ENCODE measurements at places on chromosomes 13 and 19. TPM values are rescaled to one million over a fixed set of nuclear protein-coding genes. Genes with fewer than 3 reads are reported as not detected.

DNA sequence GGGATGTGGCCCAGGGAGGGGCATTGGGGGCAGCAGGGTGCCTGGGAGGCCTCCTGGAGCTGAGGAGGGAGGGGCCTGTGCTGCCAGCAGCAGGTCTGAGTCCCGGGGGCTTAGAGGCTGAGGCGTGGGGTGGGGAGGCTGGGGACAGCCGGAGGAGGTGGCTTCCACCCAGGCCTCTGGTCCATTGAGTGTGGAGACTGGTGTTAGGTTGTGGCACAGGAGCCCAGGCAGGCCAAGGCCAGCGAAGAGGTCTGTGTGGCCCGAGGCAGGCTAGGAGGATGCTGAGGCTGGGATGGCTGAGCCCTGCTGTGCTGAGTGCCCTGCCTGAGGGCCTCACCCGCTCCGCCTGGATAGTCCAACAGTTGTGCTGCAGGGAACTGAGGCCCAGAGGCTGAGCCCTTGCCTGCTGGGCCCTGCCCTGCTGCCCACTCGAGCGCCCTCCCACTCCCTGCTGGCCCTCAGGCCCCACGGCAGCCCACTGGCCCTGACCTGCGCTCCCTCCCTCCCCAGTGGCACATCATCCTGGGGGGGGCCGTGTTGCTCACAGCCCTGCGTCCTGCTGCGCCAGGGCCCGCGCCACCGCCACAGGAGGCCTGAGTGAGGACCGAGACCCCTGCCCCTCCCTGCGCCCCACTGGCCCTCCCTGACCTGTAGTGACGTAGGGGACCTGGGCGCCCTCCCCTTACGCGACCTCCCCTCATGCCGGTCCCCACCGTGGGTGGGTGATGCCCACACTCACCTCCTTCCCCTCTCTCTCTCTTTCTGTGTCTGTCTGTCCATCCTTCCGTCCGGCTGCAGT, 4.9 kb upstream of the GARIN5A start:
- no peak overlapping the region for H3K4me3 ChIP-seq
- H3K36me3 ChIP-seq = peaks cover 25% of the 10 kb centered on the region
- no peaks in the 10 kb centered on the region for H3K27me3 ChIP-seq
- DNase-seq = no peak

DNA sequence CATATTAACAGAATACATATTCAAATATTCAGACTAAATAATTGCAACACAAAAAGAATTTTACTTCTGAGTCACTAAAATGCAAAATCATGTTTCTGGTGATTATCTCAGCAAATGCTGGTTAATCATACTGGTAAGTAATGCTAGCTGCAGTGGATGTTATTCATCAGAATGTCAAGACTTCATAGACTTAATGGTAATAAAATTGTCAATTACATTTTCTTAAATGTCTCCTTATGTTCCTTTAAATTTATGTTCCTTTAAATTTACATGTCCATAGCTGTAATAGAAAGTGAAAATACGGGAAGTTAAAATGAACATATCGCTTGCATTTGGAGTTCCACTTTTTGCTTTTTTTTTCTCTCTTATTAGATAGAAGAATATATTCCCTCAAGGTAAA, 853.0 kb downstream of the SLITRK6 start:
- H3K36me3 ChIP-seq = no peaks in the 10 kb centered on the region
- H3K27me3 ChIP-seq = no peaks in the 10 kb centered on the region
- H3K4me3 ChIP-seq = no peak overlapping the region

POLR2I gene
- total RNA-seq = 40.6 TPM

- no peaks in the 10 kb centered on the region for H3K36me3 ChIP-seq
- H3K27ac ChIP-seq = peak overlapping the region; percentile 55
- no peak overlapping the region for H3K4me3 ChIP-seq
- DNase-seq = peak; percentile 33
- peaks cover 12% of the 10 kb centered on the region for H3K4me1 ChIP-seq
These were observed 2.3 kb upstream of the DOCK6 start for GRCh38 chr19:11264452-11265176.

DNA sequence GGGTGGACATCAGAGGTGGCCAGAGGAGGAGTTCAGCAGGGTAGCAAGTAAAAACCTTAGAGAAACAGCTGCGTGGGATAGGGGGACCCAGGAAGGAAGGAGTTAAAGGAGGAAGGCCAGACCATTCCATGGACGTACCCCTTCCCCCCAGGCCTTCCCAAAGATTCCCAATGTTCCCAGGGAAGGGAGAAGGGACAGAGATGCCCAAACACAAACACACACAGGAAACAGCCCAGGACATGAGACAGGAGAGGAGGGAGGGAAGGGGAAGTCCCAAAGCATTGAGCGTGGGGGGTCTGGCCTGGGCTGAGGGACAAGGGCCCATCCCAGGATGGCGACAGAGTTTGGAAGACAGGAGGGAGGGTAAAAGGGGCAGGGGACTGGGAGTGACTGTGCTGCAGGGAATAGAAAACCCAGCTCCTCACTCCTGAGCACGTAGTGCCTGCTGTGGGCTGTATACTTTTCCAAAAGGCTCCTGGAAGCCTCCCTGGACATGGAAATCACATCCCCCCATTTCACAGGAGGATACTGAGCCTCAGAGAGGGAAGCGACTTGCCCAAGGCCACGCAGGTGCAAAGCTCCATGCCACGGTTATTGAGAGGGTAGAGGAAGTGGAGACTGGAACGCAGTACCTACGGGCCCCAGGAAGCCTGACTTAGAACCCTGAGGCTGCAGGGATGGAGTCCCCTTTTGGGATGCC, 1.1 kb downstream of the SYDE1 start:
- no peak overlapping the region for H3K4me3 ChIP-seq
- H3K27me3 ChIP-seq = no peaks in the 10 kb centered on the region
- H3K36me3 ChIP-seq = no peaks in the 10 kb centered on the region
- no peak for DNase-seq
- peak overlapping the region; percentile 73 for H3K27ac ChIP-seq

TRPC4 gene
- total RNA-seq = 0.32 TPM

- H3K4me3 ChIP-seq = no peak overlapping the region
- H3K27me3 ChIP-seq = no peaks in the 10 kb centered on the region
- no peak for DNase-seq
- H3K4me1 ChIP-seq = no peaks in the 10 kb centered on the region
These were observed 39.5 kb downstream of the SIAH3 start for GRCh38 chr13:45811891-45812694.

OLFM2 gene
- 2.4 TPM for total RNA-seq

DNA sequence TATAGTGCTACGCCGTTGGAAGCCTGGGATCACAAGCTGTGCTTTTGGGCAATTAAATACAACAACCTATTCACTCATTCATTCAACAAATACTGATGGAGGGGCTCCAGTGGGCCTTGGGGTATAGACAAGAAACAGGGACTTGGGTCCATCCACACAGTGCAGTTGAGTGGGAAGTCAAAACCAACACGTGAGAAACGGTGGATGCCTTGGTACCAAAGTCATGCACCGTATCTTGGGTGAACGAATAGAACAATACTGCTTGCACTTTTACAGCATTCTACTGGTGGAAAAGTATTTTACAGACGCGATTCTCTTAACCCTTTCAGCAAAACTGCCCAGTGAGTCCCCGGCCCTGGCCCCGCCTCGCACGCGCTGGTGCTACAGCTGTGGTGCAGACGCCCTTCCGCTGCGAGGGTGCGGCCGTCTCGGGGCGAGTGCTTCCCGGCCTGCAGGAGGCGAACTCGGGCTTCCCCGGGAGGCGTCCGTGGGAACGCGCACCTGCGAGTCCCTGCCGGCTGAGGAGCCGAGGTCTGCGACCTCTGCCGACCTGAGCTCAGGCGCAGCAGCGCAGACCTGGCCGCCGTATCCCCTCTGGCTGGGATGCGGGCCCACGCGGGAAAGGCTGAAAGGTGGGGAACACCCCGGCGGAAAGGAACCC, 8.3 kb downstream of the TNFRSF19 start:
- H3K4me1 ChIP-seq = no peaks in the 10 kb centered on the region
- no peaks in the 10 kb centered on the region for H3K27me3 ChIP-seq
- peak overlapping the region; percentile 87 for H3K27ac ChIP-seq
- H3K4me3 ChIP-seq = peak overlapping the region; percentile 81
- peak; percentile 95 for DNase-seq
- H3K36me3 ChIP-seq = no peaks in the 10 kb centered on the region

WDR88 gene
- not detected for total RNA-seq

ZNF69 gene
- total RNA-seq = 6.1 TPM

- DNase-seq = no peak
- no peak overlapping the region for H3K27ac ChIP-seq
- H3K4me3 ChIP-seq = no peak overlapping the region
- no peaks in the 10 kb centered on the region for H3K36me3 ChIP-seq
- peaks cover 10% of the 10 kb centered on the region for H3K4me1 ChIP-seq
These were observed 33.6 kb upstream of the FNDC3A start for GRCh38 chr13:48942131-48942530.

DNA sequence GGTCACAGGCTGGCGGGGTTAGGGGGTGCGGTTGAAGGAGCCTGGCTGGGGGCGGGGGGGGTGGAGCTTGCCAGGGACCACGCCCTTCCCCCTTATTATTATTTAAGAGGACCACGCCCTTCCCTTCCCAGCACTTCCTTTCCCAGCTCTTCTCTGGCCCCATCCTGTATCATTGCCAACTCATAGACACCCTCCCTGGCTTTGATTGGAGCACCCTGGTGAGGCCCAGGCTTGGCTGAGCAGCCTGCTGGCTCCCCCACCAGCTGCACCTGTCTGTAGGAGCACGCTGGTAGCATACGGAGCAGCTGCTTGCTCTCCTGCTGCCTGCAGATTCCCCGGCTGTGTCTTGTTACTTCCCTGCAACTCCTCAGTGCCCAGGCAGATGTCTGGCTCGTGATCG, 62.5 kb upstream of the PDX1 start:
- DNase-seq = no peak
- no peak overlapping the region for H3K4me3 ChIP-seq
- H3K27me3 ChIP-seq = no peaks in the 10 kb centered on the region
- H3K27ac ChIP-seq = no peak overlapping the region

DNA sequence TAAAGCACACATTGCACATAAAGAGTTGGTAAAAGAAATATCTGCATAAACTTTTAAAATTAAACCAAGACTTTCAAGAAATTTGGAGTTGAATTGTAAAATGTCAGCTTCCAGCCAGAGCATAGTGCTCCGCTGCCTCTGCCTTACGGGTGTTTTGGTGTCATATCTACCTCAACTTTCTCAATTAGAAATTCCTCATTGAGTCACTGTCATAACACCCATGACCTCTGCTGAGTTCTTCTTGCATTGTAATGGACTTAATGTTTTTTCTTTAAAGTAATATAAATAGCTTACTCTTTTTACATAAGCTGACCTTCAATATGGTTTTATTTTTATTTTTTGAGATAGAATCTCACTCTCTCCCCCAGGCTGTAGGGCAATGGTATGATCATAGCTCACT, 551.0 kb upstream of the NBEA start:
- no peaks in the 10 kb centered on the region for H3K36me3 ChIP-seq
- H3K4me1 ChIP-seq = no peaks in the 10 kb centered on the region
- no peak overlapping the region for H3K4me3 ChIP-seq
- no peaks in the 10 kb centered on the region for H3K27me3 ChIP-seq
- DNase-seq = no peak

DNA sequence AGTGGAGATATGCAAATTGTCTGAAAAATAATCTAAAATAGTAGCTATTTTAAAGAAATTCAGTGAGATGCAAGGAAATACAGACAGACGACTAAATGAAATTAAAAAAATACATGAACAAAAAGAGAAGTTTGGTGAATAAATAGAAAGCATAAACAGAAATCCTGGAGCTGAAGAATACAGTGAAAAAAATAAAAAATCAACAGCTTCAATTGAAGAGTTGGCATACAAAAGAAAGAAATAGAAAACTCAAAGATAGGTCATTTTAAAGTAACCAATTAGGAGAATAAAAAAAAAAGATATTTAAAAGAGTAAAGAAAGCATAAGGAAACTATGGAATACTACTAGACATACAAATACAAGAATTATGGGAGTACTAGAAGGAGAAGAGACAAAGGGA, 2191.5 kb upstream of the PCDH20 start:
- no peak for DNase-seq
- H3K4me3 ChIP-seq = no peak overlapping the region

GRCh38 chr13:48769107-48769704, 115.5 kb downstream of the CYSLTR2 start:
- no peaks in the 10 kb centered on the region for H3K36me3 ChIP-seq
- no peak overlapping the region for H3K4me3 ChIP-seq
- DNase-seq = peak; percentile 79
- no peaks in the 10 kb centered on the region for H3K27me3 ChIP-seq
- H3K4me1 ChIP-seq = no peaks in the 10 kb centered on the region

GRCh38 chr13:109166804-109167203, 537.4 kb downstream of the MYO16 start:
- H3K36me3 ChIP-seq = no peaks in the 10 kb centered on the region
- H3K4me1 ChIP-seq = no peaks in the 10 kb centered on the region
- no peak overlapping the region for H3K27ac ChIP-seq
- no peak overlapping the region for H3K4me3 ChIP-seq
- DNase-seq = no peak
- H3K27me3 ChIP-seq = no peaks in the 10 kb centered on the region

All from pancreas (tissue), 10 donors.